Psoas muscle (tissue), 8 donors: ENCODE measurements at places on chromosomes 4 and X. TPM values are rescaled to one million over a fixed set of nuclear protein-coding genes. Genes with fewer than 3 reads are reported as not detected.

NRK gene
- 0.05 TPM for polyA plus RNA-seq

MAGEB1 gene
- polyA plus RNA-seq = not detected

CLCN4 gene
- polyA plus RNA-seq = 4.1 TPM

- DNase-seq = no peak
Measured at GRCh38 chr4:11397819-11398610, 30.7 kb downstream of the HS3ST1 start.

GRCh38 chr4:21380861-21381260, 567.7 kb downstream of the KCNIP4 start:
- DNase-seq = no peak

DNA sequence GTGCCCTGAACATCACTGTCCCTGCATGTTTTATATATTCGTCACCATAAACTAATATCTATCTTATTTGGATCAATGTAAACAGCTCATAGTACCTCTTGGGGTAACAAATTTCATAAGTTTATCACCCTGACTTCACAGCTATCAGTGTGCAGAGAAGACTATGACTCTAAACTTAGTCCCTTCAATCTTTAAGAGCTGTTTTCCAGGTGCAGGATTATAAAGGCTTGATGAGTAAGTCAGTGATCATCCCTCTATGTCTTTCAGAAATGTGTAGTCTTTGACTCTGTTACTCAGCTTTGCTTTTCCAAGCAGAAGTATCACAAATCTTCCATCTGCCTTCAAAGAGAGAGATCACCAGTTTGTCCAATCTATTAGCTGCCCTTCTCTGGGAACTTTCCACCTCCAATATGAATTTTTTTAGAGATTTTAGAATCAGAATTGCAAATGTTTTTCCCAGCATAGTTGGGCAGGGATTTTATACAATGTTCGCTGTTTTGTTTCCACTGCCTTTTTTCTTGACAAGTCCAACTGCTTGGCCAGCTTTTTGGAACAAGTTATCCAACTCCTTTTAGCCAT, 45.1 kb upstream of the TSPAN7 start:
- DNase-seq = no peak

DNA sequence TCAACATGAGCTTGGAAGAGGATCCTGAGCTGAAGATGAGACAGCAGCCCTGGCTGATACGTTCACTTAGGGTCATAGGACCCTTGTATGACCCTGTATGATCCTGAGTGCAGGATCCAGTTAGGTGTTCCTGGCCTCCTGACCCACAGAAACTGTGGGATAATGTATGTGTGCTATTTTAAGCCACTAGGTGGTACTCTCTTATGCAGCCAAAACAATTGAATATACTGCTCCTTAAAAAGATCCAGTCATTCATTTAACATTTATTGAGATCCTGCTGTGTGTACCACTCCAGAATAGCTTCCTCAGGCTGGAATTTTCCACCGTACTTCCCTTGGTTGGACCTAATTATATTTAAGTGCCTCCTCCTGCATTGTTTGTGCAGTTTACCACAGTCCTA, 167.1 kb downstream of the AMELX start:
- no peak for DNase-seq

DNA sequence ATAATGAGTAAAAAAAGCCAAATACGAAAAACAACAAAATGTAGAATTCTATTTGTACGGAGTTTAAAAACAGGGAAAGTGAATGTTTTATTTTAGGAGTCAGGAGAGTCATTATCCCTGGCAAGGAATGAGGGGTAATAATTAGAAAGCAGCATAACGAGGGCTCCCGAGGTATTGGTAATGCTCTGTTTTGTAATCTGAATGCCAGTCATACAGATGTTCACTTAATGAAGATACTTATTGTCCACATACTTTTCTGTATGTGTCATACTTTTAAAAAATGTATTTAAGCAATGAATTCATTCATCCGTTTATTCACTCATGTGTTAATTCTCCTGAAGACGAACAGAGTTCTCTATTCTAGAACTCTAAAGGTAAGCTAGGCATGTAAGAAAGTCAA, 87.8 kb upstream of the BMP2K start:
- DNase-seq = no peak

GRCh38 chrX:57647020-57647419, 33.0 kb downstream of the NLRP2B start:
- DNase-seq = no peak

DNA sequence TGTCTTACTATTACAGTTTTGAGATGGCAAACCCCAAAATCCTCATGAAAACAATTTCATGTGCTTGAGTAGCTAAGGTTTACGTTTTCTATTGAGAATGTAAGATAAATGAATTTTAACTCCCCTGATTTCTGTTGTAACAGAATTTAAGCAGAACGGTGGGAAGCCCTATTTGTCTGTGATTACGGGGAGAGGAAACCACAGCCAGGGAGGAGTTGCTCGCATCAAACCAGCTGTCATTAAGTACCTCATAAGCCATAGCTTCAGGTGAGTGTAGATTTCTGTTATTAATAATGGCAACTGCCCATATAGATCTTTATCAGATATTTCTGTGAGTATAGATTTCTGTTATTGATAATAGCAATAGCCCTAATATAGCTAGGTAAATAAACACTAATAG, 44.2 kb upstream of the RHOH start:
- DNase-seq = no peak

GRCh38 chr4:75733369-75733768, 9.0 kb downstream of the USO1 start:
- DNase-seq = no peak
